ENCODE measurements at places on chromosomes 11 and 22.

GRCh38 chr22:34866495-34867131 is 199.3 kb upstream of the ISX start:
- DNase-seq: no peak

GRCh38 chr11:5107285-5107684 is 30.9 kb downstream of the OR52A5 start:
- no peak for DNase-seq

DNA sequence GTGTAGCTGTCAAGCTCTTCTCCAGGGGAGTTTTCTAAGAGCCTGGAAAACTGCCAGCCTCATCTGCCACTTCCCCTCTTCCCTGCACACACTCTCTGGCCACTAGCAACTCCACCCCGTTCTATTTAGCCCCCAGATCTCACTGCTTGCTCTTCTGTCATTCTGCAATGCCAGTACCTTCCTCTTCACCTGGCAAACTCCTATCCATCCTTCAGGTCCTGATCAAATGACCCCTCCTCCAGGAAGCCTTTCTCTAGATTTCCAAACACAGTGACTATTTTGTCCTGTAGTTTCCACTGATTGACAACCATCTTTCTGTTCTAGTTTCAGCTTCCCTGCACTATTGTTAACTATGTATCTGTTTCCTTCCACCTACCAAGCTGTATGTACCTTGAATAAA is 437.7 kb downstream of the SOX6 start:
- DNase-seq: no peak

- DNase-seq: no peak
Measured at GRCh38 chr11:16986434-16987204, 27.6 kb downstream of the PLEKHA7 start.

GRCh38 chr11:36356201-36356600 is 60.1 kb downstream of the PRR5L start:
- no peak for DNase-seq

GRCh38 chr22:46661221-46661851 is 41.1 kb downstream of the GRAMD4 start:
- DNase-seq: peak; percentile 69

DNA sequence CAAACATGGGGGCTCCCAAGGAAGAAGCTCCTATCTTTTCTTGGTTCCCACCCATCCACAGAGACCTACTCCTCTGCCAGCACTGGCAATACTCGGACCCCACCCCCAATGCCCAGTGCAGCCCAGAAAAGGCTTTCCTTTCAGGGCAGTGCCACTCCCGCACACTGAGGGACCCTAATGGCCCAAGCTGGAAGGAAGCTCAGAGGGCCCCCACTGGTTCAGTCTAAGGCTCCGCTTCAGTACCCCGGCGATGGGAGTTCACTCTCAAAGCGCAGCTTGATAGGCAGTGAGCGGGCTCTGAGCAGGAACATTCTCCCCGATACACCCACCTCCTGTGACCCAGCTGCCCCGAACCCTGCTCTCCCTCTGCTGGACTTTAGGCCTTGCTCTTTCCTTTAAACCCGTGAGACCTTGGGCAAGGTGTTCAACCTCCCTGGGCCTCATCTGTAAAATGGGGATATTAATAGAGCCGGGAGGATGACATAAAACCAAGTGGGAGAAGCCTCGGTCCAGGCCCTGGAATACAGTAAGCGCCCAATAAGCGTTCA is 48.4 kb downstream of the CHRDL2 start:
- DNase-seq: no peak

DNA sequence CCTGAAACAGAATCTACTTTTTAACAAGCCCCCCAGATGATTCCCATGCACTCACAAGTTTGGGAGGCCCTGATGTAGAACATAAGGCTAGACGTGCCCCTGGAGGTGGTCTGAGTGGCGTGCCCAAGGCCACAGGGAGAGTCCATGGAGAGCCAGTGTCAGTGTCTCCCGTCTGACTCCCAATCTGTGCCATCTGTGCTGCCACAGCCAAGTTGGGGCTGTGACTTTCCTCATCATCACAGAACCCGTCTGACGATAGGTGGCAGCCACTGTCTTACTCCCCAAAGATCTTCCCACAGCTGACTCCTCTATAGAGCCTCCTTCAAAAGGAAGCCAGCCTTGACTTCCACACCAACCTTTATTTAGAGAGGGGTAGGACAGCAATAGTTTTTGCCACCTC is 470.5 kb downstream of the SOX6 start:
- DNase-seq: no peak

Measured in ELR (cell line).